ENCODE measurements at places on chromosomes 2 and 18. TPM values are rescaled to one million over a fixed set of nuclear protein-coding genes. Genes with fewer than 3 reads are reported as not detected.

DNA sequence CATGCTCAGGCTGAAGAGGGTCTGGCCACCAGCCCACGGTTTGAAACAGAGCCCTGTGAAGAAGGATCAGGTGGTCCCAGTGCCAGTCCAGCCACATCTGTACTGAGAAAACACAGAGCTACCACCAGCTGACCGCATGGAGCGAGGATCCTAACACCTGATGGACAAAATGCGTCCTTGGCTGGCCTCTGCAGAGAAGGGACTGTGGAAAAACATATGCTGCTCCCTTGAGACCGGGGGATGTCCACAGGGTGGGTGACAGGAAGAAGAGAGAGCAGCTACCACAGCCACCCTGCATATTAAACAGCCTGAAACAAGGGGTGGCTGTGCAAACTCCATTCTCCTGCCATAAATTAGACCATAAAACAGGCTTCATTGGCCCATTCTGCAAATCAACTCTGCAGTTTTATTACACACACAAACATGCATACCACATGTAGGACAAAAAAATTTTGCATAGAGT, 137.2 kb downstream of the BCL2 start:
- no peak for DNase-seq

GRCh38 chr2:239916205-239917124, 108.7 kb downstream of the NDUFA10 start:
- DNase-seq, result no peak

- no peak for DNase-seq
These were observed 55.5 kb upstream of the ZDBF2 start for GRCh38 chr2:206218796-206219499.

DNA sequence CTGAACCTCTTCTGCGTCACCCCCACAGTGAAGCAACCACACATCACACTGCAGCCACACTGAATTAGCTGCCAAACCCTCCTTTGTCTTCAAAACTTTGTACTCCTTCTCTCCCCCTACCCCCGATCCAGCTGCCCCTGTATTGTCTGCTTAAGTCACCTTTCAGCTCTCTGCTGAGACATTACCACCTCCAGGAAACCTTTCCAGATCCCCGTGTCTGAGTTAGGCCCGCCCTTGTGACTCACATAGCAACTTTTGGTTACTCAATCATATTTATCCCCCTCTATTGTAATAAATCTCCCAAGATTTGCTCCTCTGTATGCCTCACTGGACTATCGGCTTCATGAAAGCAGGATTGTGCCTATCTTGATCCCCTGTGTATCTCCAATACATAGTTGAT, 82.8 kb upstream of the CDCA7 start:
- no peak for DNase-seq

- DNase-seq, result no peak
These were observed 75.3 kb downstream of the GALNT3 start for GRCh38 chr2:165718610-165719210.

- no peak for DNase-seq
These were observed 101.3 kb upstream of the KLHL29 start for GRCh38 chr2:23283653-23284052.

DNA sequence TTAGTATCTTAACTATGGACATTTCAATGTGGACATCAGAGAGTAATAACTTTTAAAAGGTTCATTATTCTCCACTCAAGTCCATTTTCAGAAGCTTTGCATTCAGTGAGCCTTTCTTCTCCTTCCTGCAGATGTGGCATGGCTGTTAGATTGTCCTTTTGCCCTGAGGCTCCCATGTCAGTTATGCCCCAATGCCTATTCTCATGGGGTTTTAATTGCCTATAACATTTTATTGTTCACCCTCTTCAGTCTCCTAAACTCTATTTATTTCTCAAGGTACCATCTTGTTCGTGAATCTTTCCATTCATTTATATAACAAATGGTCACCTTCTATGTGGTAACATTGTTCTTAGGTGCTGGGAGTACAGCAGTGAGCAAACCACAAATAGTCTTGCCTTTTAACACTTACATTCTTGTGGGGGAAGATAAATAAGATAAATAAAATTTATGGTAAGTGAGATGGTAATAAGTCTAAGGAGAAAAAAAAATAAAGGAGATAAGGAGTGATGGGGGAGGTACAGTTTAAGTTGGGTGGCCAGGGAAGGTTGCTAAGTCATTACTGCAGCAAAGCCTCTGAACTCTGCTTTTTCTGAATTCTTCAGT, 277.9 kb upstream of the SIX3 start:
- DNase-seq, result no peak

PCARE gene
- not detected for total RNA-seq

- DNase-seq, result no peak
These were observed 102.8 kb upstream of the FZD7 start for GRCh38 chr2:201930831-201931230.

HOXD10 gene
- total RNA-seq, result 81.0 TPM

GRCh38 chr2:187297801-187298200, 150.3 kb downstream of the CALCRL start:
- no peak for DNase-seq

GALNT13 gene
- total RNA-seq, result 0.29 TPM

- no peak for DNase-seq
These were observed 60.4 kb downstream of the CIB4 start for GRCh38 chr2:26580751-26581150.

- no peak for DNase-seq
These were observed 1077.9 kb upstream of the ZEB2 start for GRCh38 chr2:145597809-145598208.
